Vagina (tissue), 2 donors: ENCODE measurements at places on chromosomes 3 and 15.

GRCh38 chr3:142281474-142281873 lies 56.1 kb upstream of the GK5 start:
- H3K27me3 ChIP-seq: no peaks in the 10 kb centered on the region
- no peaks in the 10 kb centered on the region for H3K36me3 ChIP-seq
- no peak for DNase-seq
- H3K4me1 ChIP-seq: no peaks in the 10 kb centered on the region
- no peak overlapping the region for H3K4me3 ChIP-seq

DNA sequence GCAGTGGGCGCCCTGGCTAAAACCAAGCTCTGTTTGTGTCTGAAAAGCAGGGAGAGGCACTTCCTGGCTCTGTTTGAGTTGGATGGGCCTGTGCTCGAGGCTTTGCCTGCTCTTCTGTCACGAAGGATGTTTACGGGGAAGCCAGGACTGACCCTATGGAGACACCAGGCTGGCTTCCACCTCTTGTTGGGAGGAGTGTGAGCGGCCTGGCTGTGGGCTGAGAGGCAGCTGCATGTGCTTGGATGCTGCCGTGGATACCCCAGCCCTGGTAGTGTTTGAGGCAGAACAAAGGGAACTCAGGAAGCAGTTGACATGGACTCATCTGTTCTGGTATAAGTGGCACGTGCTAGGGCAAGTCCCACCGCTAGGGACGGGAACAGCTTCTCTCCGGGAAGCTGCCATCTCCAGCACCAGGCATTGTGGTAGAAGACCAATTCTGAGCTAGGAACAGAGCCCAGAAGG lies 17.6 kb upstream of the SLC41A3 start:
- H3K27ac ChIP-seq: peak overlapping the region; percentile 12
- no peaks in the 10 kb centered on the region for H3K27me3 ChIP-seq
- no peak for DNase-seq
- no peak overlapping the region for H3K4me3 ChIP-seq
- peaks cover 17% of the 10 kb centered on the region for H3K4me1 ChIP-seq

DNA sequence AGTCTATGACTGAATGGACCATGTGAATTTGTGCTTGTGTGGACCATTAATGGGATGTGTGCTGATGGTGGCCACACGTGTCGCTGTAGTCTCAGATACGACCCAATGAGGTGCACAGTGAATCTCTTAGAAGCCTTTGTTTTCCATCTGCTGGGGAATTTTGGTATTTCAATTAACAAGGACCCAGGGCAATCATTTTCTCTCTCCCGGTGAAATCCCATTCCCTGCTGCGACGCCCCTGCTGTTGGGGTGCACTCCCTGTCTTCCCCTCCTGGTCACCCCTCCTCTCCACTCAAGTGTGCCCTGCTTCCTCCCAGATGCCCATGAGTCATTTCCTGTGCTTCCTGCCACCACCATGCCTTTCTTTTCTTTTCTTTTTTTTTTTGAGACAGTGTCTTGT lies 32.7 kb downstream of the EBLN2 start:
- no peak for DNase-seq
- H3K4me1 ChIP-seq: no peaks in the 10 kb centered on the region
- no peak overlapping the region for H3K27ac ChIP-seq
- no peaks in the 10 kb centered on the region for H3K36me3 ChIP-seq
- no peak overlapping the region for H3K4me3 ChIP-seq
- no peaks in the 10 kb centered on the region for H3K27me3 ChIP-seq

- no peak for DNase-seq
- no peaks in the 10 kb centered on the region for H3K36me3 ChIP-seq
- no peak overlapping the region for H3K4me3 ChIP-seq
- H3K27ac ChIP-seq: no peak overlapping the region
- H3K27me3 ChIP-seq: no peaks in the 10 kb centered on the region
These were observed 25.4 kb downstream of the TGM4 start for GRCh38 chr3:44899683-44900367.

DNA sequence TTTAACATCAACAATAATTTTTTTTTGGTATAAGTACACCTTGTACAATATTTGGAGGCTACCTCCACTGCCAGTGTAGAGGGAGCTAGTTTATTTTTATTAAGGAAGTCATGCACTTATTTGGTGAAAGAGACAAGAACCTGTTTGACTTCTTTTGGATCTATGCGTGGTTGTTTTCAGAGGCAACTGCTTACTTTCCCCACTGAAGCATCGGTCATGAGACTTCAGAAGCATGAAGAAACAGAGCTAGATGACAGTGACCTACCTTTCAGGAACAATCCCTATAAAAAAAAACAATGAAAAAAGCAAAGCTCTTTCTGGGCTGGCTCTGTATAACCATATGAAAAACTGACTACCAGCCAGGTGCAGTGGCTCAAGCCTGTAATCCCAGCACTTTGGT lies 20.0 kb upstream of the ZNF148 start:
- H3K36me3 ChIP-seq: no peaks in the 10 kb centered on the region
- no peaks in the 10 kb centered on the region for H3K27me3 ChIP-seq
- DNase-seq: no peak
- no peak overlapping the region for H3K27ac ChIP-seq
- no peak overlapping the region for H3K4me3 ChIP-seq
- H3K4me1 ChIP-seq: no peaks in the 10 kb centered on the region

DNA sequence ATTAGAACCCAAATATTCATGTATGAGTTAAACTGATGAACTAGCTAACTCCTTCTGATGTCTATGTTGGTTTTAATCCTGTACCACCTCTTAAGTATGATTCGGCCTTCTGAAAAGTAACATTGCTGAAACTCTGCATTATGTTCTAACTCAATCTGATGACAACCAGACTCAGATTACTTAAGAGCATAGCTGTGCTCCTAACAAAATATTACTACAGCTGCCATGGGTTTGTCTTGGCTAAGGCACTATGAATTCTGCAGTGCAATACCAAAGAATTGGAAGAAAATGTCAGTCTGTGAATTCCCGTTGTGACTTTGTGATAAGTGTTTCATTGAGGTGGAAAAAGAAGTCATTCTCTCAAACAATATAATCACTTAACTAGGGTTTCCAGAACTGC lies 224.4 kb downstream of the ZMAT3 start:
- no peaks in the 10 kb centered on the region for H3K36me3 ChIP-seq
- H3K4me3 ChIP-seq: no peak overlapping the region
- no peaks in the 10 kb centered on the region for H3K27me3 ChIP-seq

GRCh38 chr3:123621186-123621849 lies 36.5 kb upstream of the HACD2 start:
- H3K4me3 ChIP-seq: no peak overlapping the region
- H3K27ac ChIP-seq: peak overlapping the region; percentile 58
- no peaks in the 10 kb centered on the region for H3K36me3 ChIP-seq
- no peak for DNase-seq

DNA sequence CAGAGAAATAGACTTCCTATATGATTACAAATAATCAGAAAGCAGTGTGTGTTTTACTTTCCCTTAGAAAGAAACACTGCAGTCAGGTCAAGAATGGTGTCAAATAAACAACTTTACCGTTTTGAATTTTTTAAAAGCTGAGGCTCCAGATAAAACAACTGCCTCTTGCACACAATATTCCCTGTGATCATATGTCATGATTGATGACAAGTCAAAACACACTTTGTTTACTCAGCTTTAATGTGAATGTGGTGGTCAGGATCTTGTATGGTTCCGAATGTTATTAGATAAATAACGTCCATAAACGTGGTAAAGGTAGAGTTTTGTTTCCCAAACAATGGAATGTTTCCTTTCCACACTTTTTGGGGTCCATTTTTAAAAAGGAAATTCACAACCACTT lies 428.4 kb upstream of the MDFIC2 start:
- DNase-seq: no peak
- H3K27ac ChIP-seq: no peak overlapping the region
- H3K27me3 ChIP-seq: no peaks in the 10 kb centered on the region
- H3K4me1 ChIP-seq: no peaks in the 10 kb centered on the region

DNA sequence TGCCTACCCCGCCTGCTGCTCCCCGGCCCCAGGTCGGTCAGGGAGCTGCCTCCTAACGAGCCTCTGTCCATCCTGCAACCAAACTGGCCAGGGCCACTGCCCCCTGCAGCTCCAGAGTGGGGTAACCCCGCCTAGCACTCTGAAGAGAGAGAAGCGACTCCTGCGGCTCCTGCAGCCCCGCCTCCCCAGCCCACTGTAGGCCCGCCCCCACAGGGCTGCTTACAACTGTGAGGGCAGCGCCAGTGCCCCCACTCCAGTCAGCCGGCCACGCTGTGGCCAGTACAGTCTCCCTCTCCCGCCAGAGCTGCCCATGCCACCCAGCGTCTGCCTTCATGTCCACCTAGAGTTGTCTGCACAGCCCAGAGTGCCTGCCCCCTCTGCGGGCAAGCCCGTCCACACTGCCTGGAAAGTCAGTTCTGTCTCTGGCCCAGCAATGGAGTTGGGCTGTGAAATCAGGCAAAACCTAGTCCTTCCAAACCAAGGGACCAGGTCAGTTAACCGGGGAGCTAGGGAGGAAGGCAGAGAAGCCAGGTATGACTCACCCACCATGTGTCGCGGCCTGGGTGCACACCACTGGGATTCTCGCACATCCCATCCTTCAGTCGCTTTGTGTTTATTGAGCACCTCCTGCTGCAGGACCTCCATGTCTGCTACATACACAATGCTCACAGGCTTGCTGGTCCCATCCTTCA lies 2.4 kb downstream of the UCN2 start:
- H3K4me3 ChIP-seq: peak overlapping the region; percentile 45
- no peaks in the 10 kb centered on the region for H3K27me3 ChIP-seq
- H3K36me3 ChIP-seq: no peaks in the 10 kb centered on the region
- H3K4me1 ChIP-seq: peaks cover 46% of the 10 kb centered on the region

- no peak overlapping the region for H3K27ac ChIP-seq
- no peak overlapping the region for H3K4me3 ChIP-seq
- no peak for DNase-seq
- no peaks in the 10 kb centered on the region for H3K36me3 ChIP-seq
These were observed 14.7 kb upstream of the AGTR1 start for GRCh38 chr3:148682997-148683396.

- no peaks in the 10 kb centered on the region for H3K27me3 ChIP-seq
- no peaks in the 10 kb centered on the region for H3K4me1 ChIP-seq
- no peak overlapping the region for H3K27ac ChIP-seq
These were observed 321.8 kb upstream of the STAC start for GRCh38 chr3:36058404-36059030.

GRCh38 chr3:27630885-27631284 lies 91.2 kb downstream of the EOMES start:
- H3K27me3 ChIP-seq: no peaks in the 10 kb centered on the region
- DNase-seq: no peak
- no peaks in the 10 kb centered on the region for H3K4me1 ChIP-seq
- H3K36me3 ChIP-seq: no peaks in the 10 kb centered on the region
- H3K4me3 ChIP-seq: no peak overlapping the region
- H3K27ac ChIP-seq: no peak overlapping the region

DNA sequence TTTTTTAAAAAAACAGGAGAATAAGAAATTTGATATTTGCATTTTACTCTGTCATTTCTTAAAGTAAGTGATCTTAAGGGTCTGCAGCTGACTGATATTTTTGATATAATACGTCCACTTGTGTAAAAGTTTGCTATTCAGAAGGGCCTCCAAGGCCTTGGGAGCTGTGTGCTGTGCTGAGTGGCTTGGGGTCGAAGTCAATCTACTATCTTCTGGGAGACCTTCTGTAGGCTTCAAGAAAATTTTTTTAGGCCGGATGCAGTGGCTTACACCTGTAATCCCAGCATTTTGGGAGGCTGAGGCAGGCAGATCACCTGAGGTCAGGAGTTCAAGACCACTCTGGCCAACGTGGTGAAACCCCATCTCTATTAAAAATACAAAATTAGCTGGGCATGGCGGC lies 26.3 kb downstream of the THSD4 start:
- peaks cover 44% of the 10 kb centered on the region for H3K4me1 ChIP-seq
- peak; percentile 52 for DNase-seq
- no peaks in the 10 kb centered on the region for H3K36me3 ChIP-seq
- no peak overlapping the region for H3K4me3 ChIP-seq

DNA sequence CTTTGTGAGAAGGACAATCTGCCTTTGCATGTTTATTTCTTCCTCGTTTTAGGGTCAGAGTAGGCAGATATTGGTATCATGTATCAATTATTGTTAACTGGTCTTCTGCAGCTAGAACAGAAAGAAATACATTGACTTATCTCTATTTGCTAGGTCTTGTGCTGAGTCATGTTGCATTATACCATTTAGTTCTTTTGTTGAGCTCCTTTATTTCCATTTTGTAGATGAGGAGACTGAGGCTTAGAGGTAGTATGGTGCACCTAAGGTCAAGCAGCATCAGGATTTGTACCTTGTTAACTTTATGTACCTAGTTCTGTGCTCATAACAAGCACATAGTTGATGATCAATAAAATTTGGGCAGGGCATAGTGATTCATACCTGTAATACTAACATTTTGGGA lies 182.6 kb downstream of the ITPR1 start:
- H3K36me3 ChIP-seq: peaks cover 27% of the 10 kb centered on the region
- H3K4me3 ChIP-seq: no peak overlapping the region
- no peaks in the 10 kb centered on the region for H3K4me1 ChIP-seq
- no peak for DNase-seq
- H3K27ac ChIP-seq: no peak overlapping the region

GRCh38 chr3:52733256-52733891 lies 27.5 kb downstream of the SPCS1 start:
- H3K27me3 ChIP-seq: no peaks in the 10 kb centered on the region
- no peaks in the 10 kb centered on the region for H3K36me3 ChIP-seq
- no peak for DNase-seq
- H3K4me1 ChIP-seq: no peaks in the 10 kb centered on the region

DNA sequence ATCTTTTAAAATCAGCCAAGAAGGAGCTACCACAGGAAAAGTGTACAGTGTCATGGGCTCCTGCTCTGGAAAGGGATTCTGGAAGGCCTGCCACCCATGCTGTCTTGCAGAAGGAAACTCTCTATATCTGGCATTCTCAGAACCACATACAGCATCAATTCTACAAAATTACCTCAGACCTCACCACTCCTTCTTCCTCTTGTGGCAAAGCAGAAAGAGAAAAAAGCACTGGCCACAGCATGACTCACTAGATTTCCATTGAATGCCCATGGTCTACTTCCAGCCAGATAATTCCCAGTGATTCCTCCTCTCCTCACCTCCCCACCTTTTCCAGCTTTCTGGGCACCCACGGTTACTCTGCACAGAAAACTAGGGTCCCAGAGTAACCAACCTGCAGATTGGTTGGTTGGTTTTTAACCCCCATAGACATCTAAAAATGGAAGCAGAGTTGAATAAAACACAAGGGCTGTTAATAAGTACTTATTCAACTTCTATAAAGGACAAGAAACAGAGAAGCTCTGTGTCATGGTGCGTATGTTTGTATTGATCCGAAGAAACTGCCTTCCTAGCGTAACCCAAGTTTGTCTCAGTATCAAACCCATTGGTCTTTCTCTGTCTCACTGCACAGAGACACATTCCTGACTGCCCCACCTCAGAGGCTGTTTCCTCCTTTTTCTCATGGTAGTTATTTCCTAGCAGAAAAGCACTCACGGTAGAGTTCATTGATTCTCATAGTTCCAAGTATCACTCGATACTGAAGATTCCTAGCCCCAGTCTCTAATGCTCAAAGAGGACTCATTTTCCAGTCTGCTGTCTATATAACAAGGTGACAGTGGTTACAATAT lies 67.7 kb downstream of the LDHAL6B start:
- no peak overlapping the region for H3K4me3 ChIP-seq
- H3K36me3 ChIP-seq: no peaks in the 10 kb centered on the region
- no peaks in the 10 kb centered on the region for H3K27me3 ChIP-seq
- peaks cover 24% of the 10 kb centered on the region for H3K4me1 ChIP-seq
- H3K27ac ChIP-seq: no peak overlapping the region
